Purkinje cell (primary cell): ENCODE measurements at places on chromosomes 3 and 15. TPM values are rescaled to one million over a fixed set of nuclear protein-coding genes. Genes with fewer than 3 reads are reported as not detected.

The ZNF501 gene
- polyA plus RNA-seq = 0.20 and 2.7 TPM in 2 replicates

The GHSR gene
- not detected in 2 replicates for polyA plus RNA-seq

The EAF2 gene
- 23.2 and 36.4 TPM in 2 replicates for polyA plus RNA-seq

The LIPC gene
- polyA plus RNA-seq = not detected in 2 replicates

The VEPH1 gene
- 0.32 TPM in 1 of 2 replicates, not detected in the other for polyA plus RNA-seq

The USP13 gene
- 4.0 and 4.8 TPM in 2 replicates for polyA plus RNA-seq

The KNG1 gene
- not detected in 2 replicates for polyA plus RNA-seq

The SLC2A2 gene
- 0.09 TPM in 1 of 2 replicates, not detected in the other for polyA plus RNA-seq

The TMED3 gene
- polyA plus RNA-seq = 34.3 and 49.9 TPM in 2 replicates

The KCNMB3 gene
- 17.1 and 24.6 TPM in 2 replicates for polyA plus RNA-seq

The UBE2Q2 gene
- polyA plus RNA-seq = 3.9 and 11.1 TPM in 2 replicates

The GPR87 gene
- polyA plus RNA-seq = not detected in 2 replicates

The CHAC1 gene
- polyA plus RNA-seq = 3.4 and 4.8 TPM in 2 replicates

The PLSCR5 gene
- polyA plus RNA-seq = not detected in 2 replicates

The CPA3 gene
- polyA plus RNA-seq = not detected in 2 replicates

The MST1 gene
- 0.52 and 1.3 TPM in 2 replicates for polyA plus RNA-seq

The LRRFIP2 gene
- 28.3 and 30.5 TPM in 2 replicates for polyA plus RNA-seq

The CHRM5 gene
- polyA plus RNA-seq = not detected in 2 replicates

The GLDN gene
- 14.9 and 18.5 TPM in 2 replicates for polyA plus RNA-seq

The MUSTN1 gene
- 4.2 and 7.6 TPM in 2 replicates for polyA plus RNA-seq

The CLEC3B gene
- polyA plus RNA-seq = not detected in 2 replicates

The DAPK2 gene
- polyA plus RNA-seq = 0.29 and 0.46 TPM in 2 replicates

The SYNPR gene
- 8.6 and 36.9 TPM in 2 replicates for polyA plus RNA-seq

The IL5RA gene
- 0.05 TPM in 1 of 2 replicates, not detected in the other for polyA plus RNA-seq

The C3orf62 gene
- 6.3 and 6.5 TPM in 2 replicates for polyA plus RNA-seq

The ATP13A5 gene
- polyA plus RNA-seq = not detected in 2 replicates

The ATP8B4 gene
- 0.58 TPM in 1 of 2 replicates, not detected in the other for polyA plus RNA-seq

The C3orf80 gene
- 11.7 and 14.2 TPM in 2 replicates for polyA plus RNA-seq

The LARP6 gene
- polyA plus RNA-seq = 7.5 and 8.0 TPM in 2 replicates

The GOLGA6B gene
- polyA plus RNA-seq = not detected in 2 replicates

The ITIH1 gene
- polyA plus RNA-seq = not detected in 2 replicates

The GPR160 gene
- polyA plus RNA-seq = 0.16 and 1.3 TPM in 2 replicates

The SEC22A gene
- polyA plus RNA-seq = 32.5 and 34.1 TPM in 2 replicates

The CCDC51 gene
- 8.2 and 14.0 TPM in 2 replicates for polyA plus RNA-seq

The OXTR gene
- polyA plus RNA-seq = 2.4 and 3.7 TPM in 2 replicates

The GOLGA6D gene
- not detected in 2 replicates for polyA plus RNA-seq

The NR2E3 gene
- polyA plus RNA-seq = 1.3 and 1.5 TPM in 2 replicates

The RETNLB gene
- not detected in 2 replicates for polyA plus RNA-seq

The PIERCE2 gene
- 30.2 and 33.0 TPM in 2 replicates for polyA plus RNA-seq

The FOXP1 gene
- 5.4 and 22.8 TPM in 2 replicates for polyA plus RNA-seq

The TM6SF1 gene
- 383 and 393 TPM in 2 replicates for polyA plus RNA-seq

The KIF15 gene
- polyA plus RNA-seq = 0.28 and 1.9 TPM in 2 replicates

The KLHL40 gene
- not detected in 2 replicates for polyA plus RNA-seq

The CACNA2D2 gene
- 39.3 and 63.3 TPM in 2 replicates for polyA plus RNA-seq

The SOX14 gene
- not detected in 2 replicates for polyA plus RNA-seq

The TRIM71 gene
- 0.27 TPM in 1 of 2 replicates, not detected in the other for polyA plus RNA-seq

The CASR gene
- polyA plus RNA-seq = not detected in 2 replicates

The FGF12 gene
- polyA plus RNA-seq = 106 and 149 TPM in 2 replicates

The GNAI2 gene
- polyA plus RNA-seq = 4.9 and 5.0 TPM in 2 replicates

The ALG1L2 gene
- 0.46 and 0.47 TPM in 2 replicates for polyA plus RNA-seq

The CFAP20DC gene
- 1.2 and 1.4 TPM in 2 replicates for polyA plus RNA-seq

The VGLL3 gene
- polyA plus RNA-seq = 0.08 and 0.22 TPM in 2 replicates

The PRTG gene
- polyA plus RNA-seq = 1.3 and 1.7 TPM in 2 replicates

The CLRN1 gene
- polyA plus RNA-seq = not detected in 2 replicates

The TRIM59 gene
- 0.54 and 1.1 TPM in 2 replicates for polyA plus RNA-seq
